Osteocyte (in vitro differentiated cells): ENCODE measurements at places on chromosomes 5 and 9. TPM values are rescaled to one million over a fixed set of nuclear protein-coding genes. Genes with fewer than 3 reads are reported as not detected.

- no peak for DNase-seq
- H3K36me3 ChIP-seq: no peaks in the 10 kb centered on the region
- H3K27ac ChIP-seq: no peak overlapping the region
- H3K4me3 ChIP-seq: no peak overlapping the region
Measured at GRCh38 chr5:120447706-120448239, 16.3 kb upstream of the PRR16 start.

- peaks cover 10% of the 10 kb centered on the region for H3K36me3 ChIP-seq
- DNase-seq: no peak
- H3K4me3 ChIP-seq: no peak overlapping the region
- no peaks in the 10 kb centered on the region for H3K27me3 ChIP-seq
- H3K27ac ChIP-seq: no peak overlapping the region
Measured at GRCh38 chr5:68233075-68233474, 17.5 kb downstream of the PIK3R1 start.

DNA sequence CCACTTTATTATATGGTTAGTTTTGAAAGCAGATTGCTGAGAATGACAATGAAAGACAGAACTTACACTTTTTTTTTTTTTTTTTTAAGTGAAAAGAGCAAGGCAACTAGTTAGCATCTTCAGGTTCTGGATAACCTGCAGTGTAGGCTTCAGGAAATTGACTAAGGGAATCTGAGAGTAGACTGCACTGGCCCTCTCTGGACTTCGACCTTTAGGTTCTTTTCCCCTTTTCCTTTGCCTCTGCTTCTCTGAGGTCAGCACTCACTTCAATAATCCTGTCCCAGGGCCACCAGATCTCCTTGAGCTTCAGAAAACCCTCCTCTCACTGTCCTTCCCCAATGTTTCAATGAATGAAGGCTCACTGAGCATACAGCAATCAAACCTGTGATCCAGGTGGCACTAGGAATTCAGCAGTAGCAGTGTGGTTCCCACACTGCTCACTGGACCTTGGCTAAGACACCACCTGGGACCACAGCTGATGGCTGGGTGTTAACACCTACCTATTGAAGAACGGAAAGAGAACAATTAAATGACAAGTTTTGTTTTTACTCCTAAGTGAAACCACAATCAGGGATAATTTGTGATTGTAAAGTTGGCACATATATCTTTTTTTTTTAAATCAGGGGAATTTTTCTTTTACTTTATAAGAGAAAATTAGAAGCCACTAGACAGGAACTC lies 85.8 kb upstream of the IL6ST start:
- no peaks in the 10 kb centered on the region for H3K36me3 ChIP-seq
- no peak overlapping the region for H3K27ac ChIP-seq
- H3K4me1 ChIP-seq: peaks cover 18% of the 10 kb centered on the region
- no peak overlapping the region for H3K4me3 ChIP-seq
- DNase-seq: no peak

IFNA2 gene
- total RNA-seq: not detected in 2 replicates

SLC6A19 gene
- not detected in 2 replicates for total RNA-seq

TLE1 gene
- total RNA-seq: 60.6 and 61.3 TPM in 2 replicates

RAB3C gene
- total RNA-seq: not detected in 2 replicates

IFNA13 gene
- not detected in 2 replicates for total RNA-seq
